IPS DF 6.9 (cell line): ENCODE measurements at places on chromosomes 5 and 9.

- no peak for DNase-seq
Observed at GRCh38 chr9:8821910-8822666, 1022.5 kb upstream of the DMAC1 start.

DNA sequence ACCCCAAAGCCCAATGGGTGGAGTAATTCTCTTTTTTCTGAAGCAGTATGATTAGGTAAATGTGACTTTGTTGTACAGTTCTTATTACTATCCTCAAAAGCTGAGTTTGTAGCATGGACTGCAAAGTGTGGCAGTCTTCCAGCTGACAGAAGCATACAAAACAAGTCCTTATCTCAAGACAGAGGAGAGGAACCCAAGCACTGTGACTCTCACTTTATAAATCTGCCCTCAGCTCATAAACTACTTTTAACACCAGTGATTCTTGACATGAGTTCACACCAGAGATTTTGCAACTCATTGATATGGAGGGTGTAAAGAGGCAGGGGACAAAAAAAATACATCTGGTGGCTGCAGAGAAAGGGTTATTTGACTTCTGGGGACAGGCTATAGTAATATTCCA lies 251.6 kb downstream of the NTRK2 start:
- DNase-seq: no peak

DNA sequence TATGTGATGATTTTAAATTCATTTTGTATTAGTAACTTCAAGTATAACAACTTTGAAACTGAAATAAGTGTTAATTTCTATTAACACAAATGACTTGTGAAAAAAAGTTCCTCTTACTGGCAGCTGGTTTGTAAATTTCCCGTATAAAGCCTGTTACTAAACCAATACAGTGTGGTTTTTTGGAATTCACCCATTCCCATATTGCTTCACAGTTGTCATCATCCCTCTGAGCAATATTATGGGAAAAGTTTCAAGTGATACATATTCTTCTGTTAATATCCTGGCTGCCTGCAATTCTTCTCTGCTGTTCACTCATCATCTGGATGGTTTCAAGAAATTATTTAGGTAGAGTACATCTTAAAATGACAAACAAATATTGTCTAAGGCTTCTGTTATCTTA lies 1185.1 kb upstream of the C9orf72 start:
- no peak for DNase-seq

DNA sequence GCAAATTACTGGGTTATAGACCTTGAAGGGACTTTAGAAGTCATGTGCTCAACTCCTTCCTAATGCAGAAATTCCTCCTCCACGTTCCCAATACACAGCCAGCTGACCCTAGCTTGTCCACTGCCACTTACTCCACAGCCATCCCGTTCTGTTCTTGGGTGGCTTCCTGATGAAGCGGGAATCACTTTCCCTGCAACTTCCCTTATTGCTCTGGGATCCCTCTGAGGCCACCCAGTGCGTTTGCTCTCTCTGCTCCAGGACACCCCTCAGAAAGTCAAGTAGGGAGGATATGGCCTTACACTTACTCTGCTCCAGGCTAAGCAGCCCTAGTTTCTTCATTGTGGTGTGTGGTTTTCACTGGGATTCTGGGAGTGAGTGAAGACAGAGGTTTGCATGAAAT lies 55.5 kb downstream of the GALNT12 start:
- no peak for DNase-seq

DNA sequence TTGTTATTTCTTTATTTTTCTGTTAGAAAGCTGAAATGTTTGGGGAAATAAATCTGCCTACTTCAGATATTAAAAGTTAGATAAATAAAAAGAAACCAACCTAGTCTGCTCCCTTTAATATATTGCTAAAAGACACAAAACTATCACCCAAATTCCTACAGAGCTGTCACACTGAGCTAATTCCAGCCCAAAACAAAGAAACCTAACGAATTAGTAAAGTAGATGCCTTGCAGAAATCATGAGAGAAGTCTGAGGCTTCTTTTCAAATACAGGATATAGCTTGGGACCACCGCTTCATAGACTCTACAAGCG lies 122.2 kb upstream of the LMX1B start:
- DNase-seq: no peak

- DNase-seq: no peak
Observed at GRCh38 chr5:10279925-10280720, 27.6 kb downstream of the CMBL start.

DNA sequence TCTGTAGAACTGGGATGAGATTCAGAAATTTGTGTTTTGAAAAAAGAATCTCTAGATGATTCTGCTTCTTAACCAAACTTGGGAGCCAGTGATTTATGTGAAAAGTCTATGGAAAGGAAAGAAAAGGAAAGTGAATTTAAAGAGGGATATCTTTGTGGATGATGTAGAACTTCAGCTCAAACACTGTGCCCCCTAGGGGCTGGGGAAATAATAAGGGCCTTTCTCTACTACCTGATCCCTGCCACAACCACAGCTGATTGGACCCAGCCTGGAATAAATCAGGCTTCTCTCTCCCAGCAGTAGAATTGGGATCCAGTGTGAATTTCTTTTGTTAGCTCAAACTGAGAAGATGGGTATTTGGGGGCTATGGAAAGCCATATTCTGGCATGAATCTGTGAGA lies 155.0 kb downstream of the PRELID2 start:
- peak; percentile 31 for DNase-seq

DNA sequence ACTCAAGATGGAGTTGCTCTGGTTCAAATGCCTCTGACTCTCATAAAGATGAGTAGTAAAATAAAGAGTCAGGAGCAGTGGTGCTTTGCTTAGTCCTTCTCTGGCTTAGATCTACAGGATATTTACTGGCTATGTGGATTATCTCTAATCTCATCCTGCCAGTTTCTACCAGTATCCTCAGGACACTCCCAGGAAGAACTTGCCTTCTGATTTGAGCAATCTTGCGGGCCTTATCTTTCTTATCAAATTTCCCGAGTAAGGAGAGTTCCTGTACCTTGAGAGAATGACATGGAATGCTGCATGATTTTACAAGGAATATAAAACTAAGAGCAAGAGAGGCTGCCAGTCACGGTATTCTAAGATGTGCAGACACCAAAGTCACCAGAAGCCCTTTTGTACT lies 364.0 kb downstream of the ARHGEF28 start:
- no peak for DNase-seq

DNA sequence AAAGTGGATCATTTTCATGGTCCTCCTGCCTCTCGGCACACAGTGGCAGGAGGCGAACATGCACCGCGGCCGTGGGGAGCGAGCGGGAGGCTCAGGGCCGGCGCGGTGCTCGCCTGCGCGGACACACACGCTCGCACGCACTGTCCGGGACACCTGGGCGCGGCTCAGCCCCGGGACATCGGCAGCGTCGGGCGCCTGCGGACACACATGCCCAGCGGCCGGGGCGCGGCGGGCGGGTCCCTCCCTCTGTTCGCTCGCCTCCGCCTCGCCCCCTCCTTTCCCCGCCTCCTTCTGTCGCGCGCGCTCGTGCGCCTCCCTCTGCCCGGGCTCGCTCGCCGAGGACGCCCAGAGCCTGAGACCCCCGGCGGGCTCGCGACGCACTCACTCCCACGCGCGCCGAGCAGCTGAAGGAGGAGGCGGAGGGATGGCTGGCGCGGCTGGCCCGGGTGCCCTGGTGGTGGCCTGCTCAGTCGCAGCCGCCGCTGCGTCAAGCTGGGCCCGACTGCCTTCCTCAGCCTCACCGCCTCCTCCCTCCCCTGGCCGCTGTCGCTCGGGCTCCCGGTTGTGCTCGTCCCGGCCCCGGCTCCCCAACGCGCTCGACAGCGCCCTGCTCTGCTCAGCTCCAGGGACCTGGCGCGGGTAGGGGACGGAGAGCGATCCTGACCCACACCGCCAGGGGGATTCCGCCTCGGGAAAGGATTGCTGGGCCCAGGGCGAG lies at the start of gene FRMD3:
Gene FRMD3, minus strand, starts transcription at position 230 of the 718 bp plus-strand sequence. Its CDS starts 170 bp downstream, at position 60.
- DNase-seq: no peak

GRCh38 chr5:119626086-119626485 lies 3.3 kb upstream of the FAM170A start:
- no peak for DNase-seq

DNA sequence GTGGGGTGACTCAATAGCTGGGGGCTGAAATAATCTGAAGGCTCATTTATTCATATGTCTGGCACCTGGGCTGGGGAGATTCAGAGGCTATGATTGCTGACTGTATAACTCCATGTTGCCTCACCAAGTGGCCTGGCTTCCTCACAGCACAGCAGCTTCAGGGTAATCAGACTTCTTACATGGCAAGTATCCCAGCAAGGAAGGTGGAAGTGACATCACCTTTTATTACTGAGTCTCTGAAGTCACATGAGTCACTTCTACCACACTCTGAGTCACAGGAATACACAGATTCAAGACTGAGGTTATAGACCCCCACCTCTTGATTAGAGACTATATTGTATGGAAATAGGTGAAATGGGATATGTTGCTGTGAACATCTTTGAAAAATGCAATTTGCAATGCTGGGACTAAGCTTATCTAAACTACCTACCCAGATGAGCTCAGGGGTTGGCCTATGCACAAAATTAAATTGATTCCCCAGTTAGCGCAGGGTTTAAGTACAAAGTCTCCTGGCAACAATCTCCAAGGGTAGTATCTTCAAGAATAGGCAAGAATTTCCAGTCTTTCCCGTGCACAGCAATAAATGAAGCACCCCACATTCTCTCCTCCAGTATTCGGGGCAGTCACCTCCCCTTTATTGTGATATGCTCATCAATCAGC lies 553.1 kb downstream of the LRRC70 start:
- no peak for DNase-seq

DNA sequence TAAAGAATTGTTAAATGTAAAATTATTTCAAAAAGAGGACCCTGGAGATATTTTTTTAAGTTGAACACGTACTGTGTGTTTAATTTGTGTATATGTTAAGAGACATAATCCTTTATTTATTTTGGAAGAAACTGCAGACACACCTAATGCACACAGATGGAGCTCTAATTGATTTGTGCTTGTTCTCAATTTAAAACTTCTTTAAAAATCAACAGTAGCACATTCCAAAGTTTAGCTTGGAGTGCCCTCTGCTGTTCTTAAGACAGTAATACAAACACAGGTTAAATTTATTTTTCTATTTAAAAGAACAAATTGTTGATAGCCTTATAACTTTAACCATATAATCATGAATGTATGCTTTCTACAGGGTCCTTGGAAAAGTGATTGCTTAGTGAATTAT lies 277.6 kb upstream of the ADAMTS16 start:
- DNase-seq: no peak

DNA sequence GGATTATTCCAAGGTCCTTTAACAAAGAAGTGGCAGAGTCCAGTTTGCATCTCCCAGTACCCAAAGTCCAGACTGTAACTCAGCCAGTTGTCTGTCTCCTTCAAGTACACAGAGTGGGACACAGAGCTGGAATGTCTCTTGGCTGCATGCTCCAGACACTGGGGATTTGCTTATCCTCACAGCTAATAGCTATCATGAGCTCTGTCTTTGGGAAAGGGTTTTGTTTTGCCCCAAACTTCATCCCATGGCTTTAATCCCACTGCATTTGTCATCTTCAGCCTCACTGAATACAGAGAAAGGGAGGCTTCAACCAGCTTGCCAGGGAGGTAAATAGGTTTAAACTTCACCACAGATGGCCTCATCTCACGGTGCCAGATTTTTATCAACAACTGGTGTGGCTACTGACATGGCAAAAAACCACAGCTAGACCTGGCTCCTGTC lies 412.2 kb upstream of the SLC24A2 start:
- no peak for DNase-seq

DNA sequence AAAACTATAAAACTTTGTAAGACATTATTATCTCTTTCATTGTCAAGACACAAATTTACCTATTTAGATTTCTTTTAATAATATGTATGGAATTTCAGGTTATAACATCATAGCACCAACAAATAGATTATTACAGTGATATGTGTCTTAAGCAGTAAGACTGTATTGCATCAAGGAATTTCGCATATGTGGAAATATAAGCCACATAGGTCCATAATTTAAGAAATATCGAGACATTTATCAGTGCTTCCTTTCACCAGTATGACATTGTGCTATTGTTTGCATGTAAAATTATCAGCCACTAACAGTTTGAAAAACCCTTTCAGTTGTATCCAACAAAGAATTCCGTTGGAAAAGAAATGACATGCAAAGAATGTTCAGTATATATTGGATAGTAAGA lies 186.7 kb upstream of the RASA1 start:
- DNase-seq: no peak

- DNase-seq: no peak
Observed at GRCh38 chr5:151672516-151672915, 14.2 kb downstream of the SPARC start.

DNA sequence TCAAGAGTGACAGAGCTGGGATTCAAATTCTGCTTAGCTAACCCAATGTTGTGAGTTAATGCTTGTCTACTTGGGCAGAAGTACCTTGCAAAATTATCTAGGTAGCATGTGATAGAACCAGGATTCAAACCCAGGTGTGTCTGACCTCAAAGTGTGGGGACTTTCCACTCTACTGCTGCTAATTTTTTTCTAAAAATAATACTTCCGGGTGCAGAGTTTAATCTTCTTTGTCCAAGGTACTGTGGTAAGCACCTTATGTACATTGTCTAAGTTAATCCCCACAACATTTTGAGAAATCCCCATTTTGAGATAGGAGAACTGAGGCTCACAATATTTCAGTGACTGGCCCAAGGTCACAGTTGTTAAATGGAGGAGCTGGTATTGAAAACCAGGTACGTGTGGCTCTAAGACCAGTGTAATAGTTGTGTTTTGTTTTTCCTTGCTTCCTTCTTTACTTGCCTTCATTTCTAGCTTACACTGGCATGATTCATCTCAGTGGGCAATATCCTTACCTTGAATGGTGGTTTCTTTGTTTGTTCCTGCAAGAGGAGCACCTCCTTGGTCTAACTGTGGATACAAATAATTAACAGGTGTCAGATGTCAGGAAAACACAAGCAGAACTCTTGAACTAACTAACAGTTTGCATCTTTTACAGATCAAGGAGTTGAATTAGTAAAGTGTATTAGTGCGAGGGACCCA lies 7.5 kb downstream of the ALDOB start:
- DNase-seq: no peak

GRCh38 chr5:135372654-135373381 lies 26.2 kb downstream of the MACROH2A1 start:
- DNase-seq: no peak

GRCh38 chr9:69283003-69283402 lies 42.0 kb upstream of the ENTREP1 start:
- no peak for DNase-seq

DNA sequence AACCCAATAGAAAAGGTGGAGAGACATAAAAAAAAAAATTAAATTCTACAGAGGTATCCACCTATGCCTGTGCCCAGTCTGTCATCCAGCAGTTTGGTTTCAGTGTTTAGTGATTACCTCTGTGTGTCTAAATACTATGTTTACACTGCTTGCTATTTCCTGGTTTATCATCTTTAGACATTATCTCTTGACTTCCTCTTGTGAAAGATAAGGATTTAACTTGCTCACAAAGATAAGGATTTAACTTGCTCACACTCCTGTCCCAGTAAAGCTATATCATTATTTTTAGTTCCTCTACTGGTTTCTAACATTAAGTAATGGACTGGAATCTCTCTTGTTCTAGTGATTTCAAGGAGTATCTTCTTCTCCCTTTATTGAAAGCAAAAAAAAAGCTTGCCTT lies 53.9 kb upstream of the ZFR start:
- no peak for DNase-seq

GRCh38 chr5:99817796-99818195 lies 717.4 kb upstream of the FAM174A start:
- no peak for DNase-seq

GRCh38 chr9:81289622-81290021 lies 399.7 kb downstream of the TLE1 start:
- DNase-seq: no peak

- no peak for DNase-seq
Observed at GRCh38 chr5:168348084-168348414, 56.6 kb downstream of the WWC1 start.
